ENCODE measurements at places on chromosomes 5 and 9.

DNA sequence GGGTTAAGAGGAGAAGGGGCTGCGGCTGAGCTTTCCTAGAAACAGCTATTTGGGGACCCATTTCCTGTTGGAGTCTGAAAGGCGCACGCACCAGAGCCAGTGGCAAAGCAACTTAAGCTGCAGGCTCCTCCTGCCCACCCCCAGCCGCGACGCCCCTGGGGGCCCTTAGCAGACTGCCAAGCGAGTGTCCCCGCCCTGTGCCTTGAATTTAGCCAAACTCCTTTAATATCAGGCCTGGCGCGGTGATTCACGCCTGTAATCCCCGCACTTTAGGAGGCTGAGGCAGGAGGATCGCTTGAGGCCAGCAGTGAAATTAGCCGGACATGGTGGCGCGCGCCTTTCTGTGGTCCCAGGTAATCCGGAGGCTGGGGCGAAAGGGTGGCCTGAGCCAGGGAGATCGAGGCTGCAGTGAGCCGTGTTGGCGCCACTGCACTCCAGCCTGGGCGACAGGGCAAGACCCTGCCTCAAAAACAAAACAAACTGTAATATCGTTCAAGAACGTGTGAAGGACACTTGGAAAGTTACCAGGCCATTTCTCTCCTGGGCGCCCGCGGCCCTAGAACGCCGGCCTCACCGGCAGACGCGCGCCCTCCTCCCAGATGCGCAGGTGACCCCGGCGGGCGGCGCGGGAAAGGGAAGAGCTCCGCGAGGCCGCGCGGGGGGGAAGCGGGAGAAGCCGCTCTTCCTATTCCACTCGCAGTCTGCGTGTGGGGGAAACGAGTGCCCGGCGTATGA, 1.0 kb upstream of the F2R start:
- DNase-seq = no peak

DNA sequence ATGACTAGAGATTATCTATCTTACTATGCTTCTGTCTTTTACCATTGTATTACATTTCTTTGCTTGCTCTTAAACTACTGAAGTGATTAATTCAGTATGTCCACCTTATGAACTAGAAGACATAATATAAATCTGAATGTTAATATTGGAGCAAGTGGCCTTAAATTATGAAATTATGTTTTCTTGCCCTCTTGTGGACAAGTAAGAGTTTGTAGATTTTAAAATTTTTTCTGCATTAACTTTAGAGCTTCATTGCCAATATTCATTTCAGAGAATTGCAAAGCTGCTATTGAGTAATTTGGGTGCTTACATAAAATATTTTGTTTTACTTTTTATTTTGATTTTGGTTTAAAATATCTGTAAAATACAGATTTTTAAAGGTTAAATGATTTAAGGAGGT, 55.3 kb downstream of the RANBP17 start:
- DNase-seq = no peak

- DNase-seq = no peak
Measured at GRCh38 chr5:175253597-175253996, 190.4 kb downstream of the DRD1 start.

DNA sequence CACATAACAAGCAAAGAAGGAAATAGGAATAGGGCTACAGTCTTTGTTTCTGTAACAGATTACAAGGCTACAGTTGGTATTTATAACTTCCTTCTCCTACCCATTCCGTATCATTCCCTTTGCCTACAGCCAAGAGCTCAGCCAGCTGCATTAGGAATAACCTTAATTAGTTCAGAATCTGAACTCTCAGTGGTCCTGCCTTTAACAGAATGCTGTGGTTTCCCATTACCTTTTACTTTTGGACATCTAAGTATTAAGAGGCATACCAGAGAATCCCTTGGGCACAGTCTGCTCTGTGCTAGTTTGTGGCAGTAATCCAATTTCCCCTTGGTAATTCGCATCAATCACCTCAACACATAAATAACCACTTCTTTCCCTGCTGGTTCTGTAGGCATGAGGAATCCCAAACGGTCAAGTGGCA, 44.2 kb downstream of the PKD2L2 start:
- DNase-seq = no peak

DNA sequence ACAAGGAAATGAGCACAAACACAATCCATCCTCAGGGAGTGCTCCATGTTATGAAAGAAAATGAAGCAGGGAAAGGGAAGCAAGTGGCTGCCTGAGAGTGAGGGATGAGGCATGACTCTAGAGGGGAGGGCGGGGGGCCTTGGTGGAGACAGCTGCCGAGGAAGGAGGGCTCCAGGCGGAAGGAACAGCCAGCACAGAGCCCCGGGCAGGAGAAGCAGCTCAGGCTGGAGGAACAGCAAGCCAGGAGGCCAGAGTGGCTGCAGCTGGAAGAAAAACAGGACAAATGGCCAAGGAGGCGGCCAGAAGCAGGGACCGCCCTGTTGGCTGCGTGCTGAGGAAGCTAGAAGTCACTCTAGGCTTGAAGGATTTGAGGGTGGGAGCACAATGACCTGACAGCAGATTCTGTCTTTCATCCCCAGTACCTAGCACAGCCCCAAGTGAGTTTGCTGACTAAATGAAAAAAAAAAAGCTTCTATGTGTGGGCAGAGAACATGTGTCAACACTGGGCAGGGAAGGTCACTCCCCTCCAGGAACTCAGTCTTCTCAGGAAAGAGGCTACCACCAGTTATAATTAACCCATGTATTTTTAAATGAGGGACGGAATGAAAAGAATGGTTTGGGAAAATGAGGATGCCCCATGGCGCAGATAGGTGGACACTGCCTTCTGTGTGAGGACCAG, 142.8 kb downstream of the DCP2 start:
- no peak for DNase-seq

DNA sequence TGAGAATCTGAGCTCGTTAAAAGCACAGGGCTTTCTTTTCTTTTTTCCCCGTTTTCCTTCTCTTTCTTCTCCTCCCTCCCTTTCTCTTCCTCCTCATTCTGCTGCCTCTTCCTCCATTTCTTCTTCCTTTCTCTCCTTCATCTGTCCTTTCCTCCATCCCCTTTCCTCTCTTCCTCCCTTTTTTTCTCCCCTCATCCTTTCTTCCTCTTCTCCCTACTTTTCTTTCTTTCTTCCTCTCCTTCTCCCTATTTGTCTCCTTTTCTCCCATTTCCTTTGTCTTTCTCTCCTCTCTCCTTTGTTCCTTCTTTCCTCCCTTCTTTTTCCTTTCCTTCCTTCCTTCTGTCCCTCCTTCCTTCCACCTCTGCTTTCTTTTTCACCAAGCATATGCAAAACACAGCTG, 649.4 kb downstream of the IRX1 start:
- no peak for DNase-seq

DNA sequence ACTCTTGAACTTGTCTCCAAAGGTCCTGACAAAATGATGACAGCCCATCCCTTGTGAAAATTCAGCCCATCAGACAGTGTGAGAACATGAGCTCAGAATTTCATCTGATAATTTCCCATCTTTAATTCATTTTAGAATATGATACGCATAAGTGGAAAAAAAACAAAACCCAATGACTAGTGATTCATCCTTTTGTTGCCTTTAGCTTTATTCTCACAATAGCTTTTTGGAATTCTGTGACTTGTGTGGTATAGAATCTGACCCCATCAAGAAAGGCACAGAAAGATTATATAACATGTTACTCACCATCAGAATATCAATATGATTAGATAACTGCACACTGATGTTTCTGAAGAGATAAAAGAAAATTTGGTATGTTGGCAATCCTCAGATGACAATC, 16.1 kb upstream of the TMED7 start:
- no peak for DNase-seq

DNA sequence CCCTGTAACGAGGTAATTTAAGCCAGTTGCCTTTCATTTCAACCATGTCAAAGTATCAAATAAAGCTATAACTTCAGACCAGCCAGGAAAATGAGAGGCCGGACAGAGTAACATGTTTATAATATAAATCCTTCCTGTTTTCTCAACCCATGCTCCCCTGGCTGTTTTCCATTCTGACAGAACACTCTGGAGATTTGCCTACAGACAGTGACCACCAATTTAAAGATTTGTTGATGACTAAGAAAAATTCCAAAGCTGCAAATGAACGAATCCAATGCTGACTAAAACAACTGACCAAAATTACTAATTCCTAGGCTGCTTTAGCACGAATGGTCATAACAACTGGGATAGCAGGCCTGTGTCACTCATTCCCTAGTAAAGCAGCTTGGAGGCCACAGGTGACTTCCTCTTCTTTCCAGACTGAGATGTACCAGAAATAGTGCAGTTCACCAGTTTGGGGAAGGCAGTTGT, 141.4 kb downstream of the AOPEP start:
- DNase-seq = no peak

DNA sequence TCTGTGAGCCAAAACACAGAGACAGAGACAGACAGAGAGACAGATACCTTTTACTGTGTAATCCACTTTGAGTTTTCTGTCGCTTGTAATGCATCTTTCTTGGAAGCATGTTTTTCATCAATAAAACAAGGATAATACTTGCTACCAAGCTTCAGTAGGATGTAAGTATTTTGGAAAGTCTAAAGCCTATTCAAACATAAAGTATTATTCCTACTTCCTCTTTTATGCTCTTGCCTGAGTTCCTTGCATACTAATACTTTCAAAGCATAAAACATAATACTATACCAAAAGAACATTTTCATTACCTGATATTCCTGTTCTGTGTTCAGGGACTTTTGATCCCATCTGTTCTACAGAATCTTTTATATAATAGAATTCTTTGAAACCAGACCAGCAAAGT, 64.5 kb upstream of the SLC30A5 start:
- no peak for DNase-seq

DNA sequence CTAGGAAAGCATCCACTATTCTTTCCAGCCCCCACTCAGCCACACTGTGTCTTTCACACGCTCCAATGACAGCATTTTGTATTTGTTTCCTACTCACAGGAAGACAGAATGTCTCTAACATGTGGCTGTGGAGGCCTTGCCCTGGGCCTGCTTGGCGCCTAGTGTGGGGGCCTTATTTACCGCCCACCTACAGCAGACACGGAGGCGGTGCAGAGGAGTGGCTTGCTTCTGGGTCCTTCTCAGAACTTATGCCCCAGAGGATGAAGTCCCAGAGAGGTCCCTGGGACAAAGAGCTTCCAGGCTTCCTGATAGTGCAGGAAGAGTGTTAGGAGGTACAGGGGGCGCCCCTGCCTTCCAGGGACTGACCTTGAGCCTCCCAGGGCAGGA, 8.5 kb upstream of the MRNIP start:
- no peak for DNase-seq

- DNase-seq = no peak
Measured at GRCh38 chr9:92644278-92644677, 25.7 kb downstream of the IPPK start.

DNA sequence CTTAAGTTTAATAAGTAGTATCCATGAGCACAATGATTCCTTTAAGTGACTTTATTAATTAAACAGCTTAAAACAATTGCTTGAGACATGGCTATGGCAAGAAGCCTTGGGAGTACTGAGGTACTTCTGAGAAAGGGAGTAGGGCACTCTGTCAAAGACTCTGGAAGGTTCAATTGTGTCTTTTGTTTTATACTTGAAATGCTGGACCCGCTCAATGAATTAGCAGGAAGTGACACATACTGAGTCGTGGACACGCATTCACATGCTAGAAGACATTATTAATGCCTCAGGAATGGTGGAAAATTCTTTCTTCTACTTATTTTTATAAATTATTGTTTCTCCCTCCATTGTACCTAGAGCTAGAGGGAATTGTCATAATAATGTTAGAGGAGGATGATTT, 347.3 kb upstream of the ZNF608 start:
- DNase-seq = no peak

DNA sequence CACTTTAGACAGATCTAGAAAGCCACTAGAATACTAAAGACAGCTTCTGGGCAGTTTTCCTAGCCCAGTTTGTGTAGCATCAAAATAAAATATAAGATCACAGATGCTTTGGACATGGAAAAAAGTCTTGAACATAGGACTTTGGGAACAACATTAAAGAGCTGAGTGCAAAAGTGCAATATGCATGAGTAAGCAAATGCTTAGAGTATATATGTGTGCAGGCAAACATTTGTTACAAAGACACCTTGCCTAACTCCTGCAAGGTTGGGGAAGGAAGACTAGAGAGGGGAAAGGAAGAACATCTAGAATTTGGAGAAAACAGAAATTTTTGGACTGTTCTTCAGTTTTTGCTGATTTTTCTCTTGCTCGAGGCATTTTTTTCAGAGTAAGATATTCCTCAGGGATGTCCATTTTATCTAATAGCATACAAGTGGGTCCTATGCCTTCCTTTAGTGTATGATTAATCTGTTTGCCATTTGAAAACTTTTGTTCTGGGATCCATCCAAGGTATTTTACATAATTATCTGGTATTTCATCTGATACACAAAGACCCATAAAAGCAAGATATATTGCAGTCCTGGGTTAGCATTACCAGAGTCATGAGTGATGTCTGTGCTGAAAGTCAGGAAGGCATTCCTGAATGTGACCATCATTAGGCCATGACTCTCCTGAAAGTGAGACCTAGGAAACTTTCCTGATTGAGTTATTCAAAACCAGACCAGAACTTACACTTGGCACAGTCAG, 142.0 kb upstream of the RGMB start:
- no peak for DNase-seq

GRCh38 chr9:134778841-134779411, 101.7 kb upstream of the FCN2 start:
- DNase-seq = no peak

GRCh38 chr5:151448038-151448985, 909 bp downstream of the SLC36A1 start:
- DNase-seq = no peak

DNA sequence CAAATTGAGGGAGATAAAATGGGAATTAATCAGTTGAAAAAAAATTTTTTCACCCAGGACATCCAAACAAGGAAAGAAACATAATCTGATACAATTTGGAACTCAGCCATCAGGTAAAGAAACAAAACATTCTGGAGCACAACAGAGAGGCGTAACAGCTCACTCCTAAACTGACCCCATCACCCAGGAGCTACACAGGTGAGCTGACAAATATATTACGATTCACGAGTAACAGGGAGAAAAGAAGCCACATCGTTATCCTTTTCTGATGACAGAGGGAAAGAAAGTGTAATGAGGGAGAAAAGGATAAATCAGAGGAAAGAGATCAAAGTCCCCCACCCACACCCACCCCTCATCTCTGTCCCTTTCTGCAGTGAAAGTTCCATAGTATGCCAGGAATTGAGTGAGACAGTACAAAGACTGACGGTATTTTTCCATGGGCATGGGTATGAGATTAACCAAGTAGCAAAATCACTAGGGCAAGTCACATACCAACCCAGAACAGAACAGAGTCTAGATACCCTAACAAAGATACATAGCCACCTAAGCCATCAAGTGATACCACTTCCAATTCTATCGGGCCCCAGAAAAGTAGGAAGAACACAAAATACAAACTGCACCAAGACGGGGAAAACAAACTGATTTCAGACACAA, 45.4 kb downstream of the TMEM245 start:
- no peak for DNase-seq

DNA sequence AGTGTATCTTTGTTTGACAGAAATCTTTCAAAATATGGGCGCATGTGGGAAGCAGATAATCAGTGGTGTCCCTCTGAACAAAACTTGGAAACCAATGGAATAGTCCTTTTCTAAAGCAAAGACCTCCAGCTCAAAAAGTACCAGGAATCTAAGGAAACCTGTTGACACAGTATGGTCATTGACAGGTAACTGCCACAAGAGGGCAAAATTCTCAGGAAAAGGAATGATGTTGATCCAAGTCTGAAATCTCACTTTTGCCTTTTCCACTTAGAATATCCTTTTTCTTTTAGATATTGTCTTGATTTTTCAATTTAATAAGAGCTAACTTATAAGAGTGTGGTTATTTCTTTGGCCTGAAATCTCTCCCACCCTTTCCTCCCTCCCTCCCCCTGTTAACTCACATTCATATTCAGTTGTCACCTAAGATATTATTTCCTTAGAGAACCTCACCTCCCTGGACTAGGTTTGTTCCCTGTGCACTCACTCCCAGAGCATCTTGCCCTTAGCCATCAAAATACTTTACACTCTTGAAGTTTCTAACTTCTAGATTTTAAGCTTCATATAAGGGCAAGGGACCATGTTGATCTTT, 59.0 kb upstream of the BARX1 start:
- no peak for DNase-seq

Data from activated CD8-positive, alpha-beta memory T cell treated with anti-CD3 and anti-CD28 coated beads for 4 hours (primary cell).